Osteoblast (primary cell): ENCODE measurements at places on chromosomes 5 and 9. TPM values are rescaled to one million over a fixed set of nuclear protein-coding genes. Genes with fewer than 3 reads are reported as not detected.
A peak's percentile ranks its signal among the peaks of the same experiment; 100 is the strongest.

CDX1 gene
- 0.29 and 0.36 TPM in 2 replicates for total RNA-seq

SLC28A3 gene
- 0.59 and 0.72 TPM in 2 replicates for total RNA-seq

- no peak overlapping the region for H3K27ac ChIP-seq
- peaks cover 50% of the 10 kb centered on the region for H3K4me1 ChIP-seq
- no peaks in the 10 kb centered on the region for H3K27me3 ChIP-seq
- H3K4me3 ChIP-seq, result no peak overlapping the region
- DNase-seq, result no peak
Observed at GRCh38 chr5:111135363-111135762, 43.2 kb downstream of the WDR36 start.

GRCh38 chr5:180596115-180596667 is 4.9 kb upstream of the SCGB3A1 start:
- no peak overlapping the region for H3K4me3 ChIP-seq
- H3K27me3 ChIP-seq, result peaks cover 26% of the 10 kb centered on the region
- peak; percentile 48 for DNase-seq
- no peak overlapping the region for H3K27ac ChIP-seq

DNA sequence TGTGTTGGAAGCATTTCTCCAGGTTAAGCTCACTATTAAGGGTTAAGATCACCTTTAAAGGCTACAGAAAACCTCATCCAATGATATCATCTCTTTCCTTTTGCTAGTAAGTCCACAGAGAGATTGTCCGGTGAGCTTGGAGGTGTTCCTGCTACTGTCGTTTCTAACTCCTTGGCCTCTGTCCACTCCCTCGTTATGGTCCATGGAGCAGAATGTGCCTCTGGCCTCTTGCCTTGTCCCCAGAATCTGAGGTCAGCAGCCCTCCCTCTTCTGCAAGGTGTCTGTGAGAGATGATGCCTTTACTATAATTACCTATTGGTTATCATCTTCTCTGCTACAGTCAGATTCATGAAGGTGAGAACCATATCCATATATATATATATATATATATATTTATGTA is 15.0 kb downstream of the ORM2 start:
- DNase-seq, result no peak
- H3K27ac ChIP-seq, result no peak overlapping the region
- H3K27me3 ChIP-seq, result no peaks in the 10 kb centered on the region
- H3K4me3 ChIP-seq, result no peak overlapping the region
- H3K4me1 ChIP-seq, result peaks cover 14% of the 10 kb centered on the region
